ENCODE measurements at places on chromosomes 7 and 10.

- peak; percentile 36 for DNase-seq
Observed at GRCh38 chr10:6203331-6204062, 765 bp downstream of the PFKFB3 start.

DNA sequence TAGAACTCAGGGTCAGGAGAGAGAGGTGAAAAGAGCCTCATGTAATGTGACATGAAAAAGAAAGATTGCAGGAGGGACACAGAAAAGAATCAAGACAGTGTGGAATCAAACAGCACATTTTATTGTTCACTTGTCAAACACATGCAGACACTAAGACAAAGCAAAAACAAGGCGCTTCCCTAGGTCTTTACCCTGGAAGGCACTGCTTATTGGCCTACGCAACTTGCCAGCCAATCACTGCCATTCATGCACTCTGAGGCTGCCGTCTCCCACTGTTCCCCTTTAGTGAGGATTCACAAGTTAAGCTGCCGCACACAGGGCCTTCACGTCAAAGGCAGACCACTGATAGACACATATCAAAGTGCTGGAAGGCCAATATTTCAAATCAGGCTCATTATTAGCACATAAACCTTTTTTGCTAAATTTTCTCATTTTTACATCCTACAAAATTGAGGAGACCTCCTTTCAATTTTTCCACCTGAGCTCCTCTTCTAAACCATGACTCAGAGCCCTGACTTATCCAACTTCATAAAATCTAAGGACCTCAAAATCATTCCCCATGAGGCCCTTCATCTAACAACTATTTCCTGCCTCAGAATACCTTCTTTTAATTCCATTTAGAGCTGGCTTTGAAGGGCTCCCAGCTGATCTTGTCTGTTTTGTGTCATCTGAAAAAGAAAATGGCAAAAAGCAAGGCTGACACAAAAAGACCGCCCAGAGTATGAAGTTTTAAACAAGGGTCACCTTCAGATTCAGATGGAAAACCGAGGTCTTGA is 149.4 kb downstream of the CHCHD3 start:
- no peak for DNase-seq

DNA sequence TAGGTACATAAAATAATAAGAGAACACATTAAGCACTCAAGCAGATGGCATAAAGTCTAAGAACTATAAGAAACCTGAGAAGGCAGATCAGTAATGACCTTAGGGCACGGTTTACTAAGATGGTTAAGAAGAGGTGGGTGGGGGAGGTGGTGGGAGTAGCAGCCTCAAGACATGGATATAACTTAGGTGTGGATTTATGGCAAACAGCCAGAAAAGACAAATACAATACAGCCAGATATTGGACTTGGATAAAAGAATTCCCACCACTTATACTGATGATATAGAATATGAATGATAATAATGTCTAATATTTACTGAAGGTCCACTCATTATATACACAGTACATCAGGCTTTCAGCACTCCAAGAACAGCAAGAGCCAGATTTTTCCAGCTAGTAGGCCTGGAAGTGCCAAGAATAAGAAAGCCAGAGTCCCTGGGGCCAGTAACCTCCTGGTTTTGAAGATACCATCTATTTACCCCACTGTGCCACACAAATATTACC is 11.9 kb downstream of the DPY19L1 start:
- DNase-seq, result no peak

DNA sequence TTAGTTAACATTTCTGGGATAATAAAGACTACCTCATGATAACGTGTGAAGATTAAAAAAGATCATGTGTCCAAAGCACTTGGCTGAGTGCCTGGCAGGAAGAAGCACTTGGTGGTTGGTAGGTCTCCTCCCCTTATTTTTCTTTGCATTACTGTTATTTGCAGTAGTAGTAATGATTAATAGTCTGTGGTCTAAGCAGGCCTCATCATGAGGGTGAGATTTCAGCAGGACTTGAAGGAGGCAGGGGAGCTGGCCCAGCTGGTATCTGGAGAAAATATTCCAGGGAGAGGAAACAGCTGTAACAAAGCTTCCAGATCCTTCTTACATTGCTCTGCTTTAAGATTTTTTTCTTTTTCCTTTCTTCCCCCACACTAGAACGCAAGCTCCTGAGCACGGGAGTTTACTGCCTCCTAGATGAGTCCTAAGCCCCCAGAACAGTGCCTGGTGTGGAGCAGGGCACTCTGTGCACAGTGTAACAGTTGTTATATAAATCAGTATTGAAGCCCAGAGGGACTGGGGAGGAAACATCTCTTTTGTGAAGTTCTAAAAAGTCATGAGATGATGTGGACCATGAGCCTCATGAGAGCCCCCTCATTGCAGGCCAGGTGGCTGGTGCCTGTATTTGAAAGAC is 31.1 kb upstream of the RHEB start:
- no peak for DNase-seq

GRCh38 chr7:148347981-148348380 is 242.6 kb upstream of the C7orf33 start:
- DNase-seq, result no peak

DNA sequence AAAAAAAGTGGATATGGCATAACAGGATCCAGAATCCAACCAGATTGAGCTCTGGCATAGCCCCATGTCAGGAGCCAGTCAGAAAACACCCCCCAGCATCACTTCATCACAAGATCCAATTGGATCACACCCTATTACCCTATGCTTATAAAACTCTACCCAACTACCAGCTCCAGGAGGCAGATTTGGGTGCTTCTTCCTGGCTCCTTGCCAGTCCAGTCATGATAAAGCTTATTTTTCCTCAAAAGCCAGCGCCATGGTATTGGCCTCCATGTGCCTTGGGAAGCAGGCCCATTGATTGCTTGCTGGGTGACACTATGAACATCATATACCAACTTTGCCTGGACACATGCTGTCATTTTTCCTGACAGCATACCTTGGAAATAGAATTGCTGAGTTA is 281.4 kb upstream of the MKLN1 start:
- no peak for DNase-seq

GRCh38 chr10:86876748-86877147 is 80.7 kb downstream of the MMRN2 start:
- DNase-seq, result no peak

GRCh38 chr10:50503661-50504320 is 120.0 kb downstream of the SGMS1 start:
- DNase-seq, result no peak

DNA sequence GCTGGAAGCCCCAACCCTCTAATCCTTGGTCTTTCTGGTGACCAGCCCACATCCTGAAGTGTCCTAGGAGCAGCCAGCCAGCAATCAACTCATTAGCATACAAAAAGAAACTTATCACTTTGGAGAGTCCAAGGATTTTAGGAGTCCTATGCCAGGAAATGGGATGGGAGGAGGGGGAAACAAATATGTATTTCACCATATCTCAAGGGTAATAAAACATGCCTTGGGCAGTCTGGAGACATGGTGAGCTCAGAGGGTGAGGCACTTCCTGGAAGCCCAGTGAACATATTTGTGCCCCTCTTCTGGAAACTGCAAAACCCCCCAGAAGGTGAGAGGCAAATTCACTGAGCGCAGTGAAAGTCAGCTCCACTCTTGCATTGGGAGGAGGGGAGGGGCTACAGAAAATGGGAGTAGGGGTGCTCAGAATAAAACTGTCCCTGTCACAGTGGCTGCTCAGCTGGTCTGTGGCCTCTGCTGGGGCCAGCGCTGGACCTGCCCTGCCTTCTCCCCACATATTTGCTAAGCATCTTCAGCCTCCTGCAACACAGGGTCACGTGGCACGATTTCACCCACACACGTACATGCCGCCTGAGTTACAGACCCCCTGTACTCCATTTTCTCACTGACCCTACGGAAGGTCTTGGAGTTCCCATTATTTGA is 17.7 kb upstream of the ZMIZ1 start:
- DNase-seq, result no peak

DNA sequence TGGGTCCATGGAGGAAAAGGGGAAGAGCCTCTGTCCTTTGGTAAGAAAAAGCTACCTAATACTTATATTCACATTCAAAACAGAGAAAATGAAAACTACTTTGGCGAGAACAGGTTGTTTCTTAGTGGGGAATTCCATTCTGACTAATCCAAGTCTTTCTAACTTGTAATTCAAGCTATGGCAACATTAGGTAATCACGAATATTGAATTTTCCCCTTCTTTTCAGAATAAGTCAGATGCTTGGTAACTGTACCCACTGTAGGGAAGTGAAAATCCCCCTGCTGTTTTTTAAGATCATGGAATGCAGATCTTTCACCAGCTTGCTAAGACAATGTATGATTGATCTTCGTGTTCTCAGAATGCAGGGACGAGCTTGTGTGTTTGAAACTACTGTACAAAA is 384.4 kb downstream of the TCERG1L start:
- DNase-seq, result no peak
